Heart left ventricle (tissue), 16 donors: ENCODE measurements at places on chromosomes 16 and 17. TPM values are rescaled to one million over a fixed set of nuclear protein-coding genes. Genes with fewer than 3 reads are reported as not detected.

TBC1D28 gene
- total RNA-seq = not detected

DPEP2NB gene
- total RNA-seq = not detected

TRPV3 gene
- total RNA-seq = 1.1 TPM

ROGDI gene
- 76.4 TPM for total RNA-seq

CD300LB gene
- total RNA-seq = 0.26 TPM

RNF43 gene
- 7.3 TPM for total RNA-seq

CTF1 gene
- 12.8 TPM for total RNA-seq

ACSM5 gene
- total RNA-seq = 0.25 TPM

RAB26 gene
- 0.51 TPM for total RNA-seq

GJD3 gene
- 1.7 TPM for total RNA-seq

LGALS9C gene
- not detected for total RNA-seq

KRTAP4-6 gene
- total RNA-seq = not detected

CHRNE gene
- total RNA-seq = 0.48 TPM

HYDIN gene
- 0.98 TPM for total RNA-seq

TMEM220 gene
- 8.3 TPM for total RNA-seq

- DNase-seq = no peak
Measured at GRCh38 chr17:37465069-37465616, 24.5 kb upstream of the DUSP14 start.

DNA sequence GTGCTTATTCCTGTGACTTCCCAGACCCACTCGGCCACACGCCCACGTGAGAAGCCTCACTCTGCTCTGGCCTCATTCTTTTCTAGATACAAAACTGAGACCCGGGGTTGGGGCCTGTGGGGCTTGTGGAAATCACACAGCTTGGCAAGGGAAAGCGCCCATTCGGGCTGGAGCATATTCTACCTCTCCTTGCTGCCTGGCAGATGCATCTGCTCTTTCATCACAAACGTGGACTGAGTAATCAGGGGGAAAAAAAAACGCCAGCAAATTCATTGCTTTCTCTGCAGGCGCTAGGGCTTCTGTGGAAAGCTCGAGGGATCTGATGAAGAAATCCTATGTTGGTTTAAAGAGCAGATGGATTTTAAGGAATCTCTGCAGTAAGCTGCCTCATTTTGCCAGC, 44.4 kb downstream of the DNAH9 start:
- peak; percentile 37 for DNase-seq

DNA sequence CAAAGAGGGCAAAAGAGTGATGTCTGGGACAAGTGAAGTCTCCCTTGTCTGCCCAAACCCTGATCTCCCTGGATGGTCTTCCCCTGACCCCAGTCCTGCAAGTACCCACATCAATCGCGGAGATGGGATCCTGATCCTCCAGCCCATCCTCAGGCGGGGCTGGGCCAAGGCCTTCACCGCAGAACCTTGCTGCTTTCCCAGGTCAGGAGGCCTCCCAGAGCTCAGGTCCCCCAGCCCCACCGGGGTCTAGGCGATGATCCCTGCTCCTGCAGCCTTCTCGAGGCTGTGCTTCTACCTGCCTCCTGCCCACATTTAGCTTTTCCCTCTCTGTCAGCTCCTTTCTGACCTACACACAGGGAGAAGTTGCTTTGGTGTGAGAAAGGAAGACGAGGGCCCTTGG, 6.3 kb downstream of the SLC12A4 start:
- DNase-seq = no peak

GRCh38 chr17:61770043-61770442, 93.3 kb downstream of the BRIP1 start:
- no peak for DNase-seq

DNA sequence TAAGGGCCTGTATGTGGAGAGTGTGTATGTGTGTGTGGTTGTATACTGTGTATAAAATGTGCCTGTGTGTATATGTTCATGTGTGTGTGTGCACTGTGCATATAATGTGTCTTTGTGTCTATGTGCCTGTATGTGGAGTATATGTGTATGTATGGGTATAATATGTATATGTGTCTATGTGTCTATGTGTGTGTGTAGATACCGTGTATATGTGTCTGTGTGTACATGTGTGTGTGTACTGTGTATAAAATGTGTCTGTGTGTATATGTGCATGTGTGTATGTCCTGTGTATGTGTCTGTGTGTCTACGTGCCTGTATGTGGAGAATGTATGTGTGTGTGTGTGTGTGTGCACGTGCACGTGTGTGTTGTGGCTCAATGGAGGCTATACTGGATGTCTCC, 200.4 kb upstream of the ZFHX3 start:
- no peak for DNase-seq

DNA sequence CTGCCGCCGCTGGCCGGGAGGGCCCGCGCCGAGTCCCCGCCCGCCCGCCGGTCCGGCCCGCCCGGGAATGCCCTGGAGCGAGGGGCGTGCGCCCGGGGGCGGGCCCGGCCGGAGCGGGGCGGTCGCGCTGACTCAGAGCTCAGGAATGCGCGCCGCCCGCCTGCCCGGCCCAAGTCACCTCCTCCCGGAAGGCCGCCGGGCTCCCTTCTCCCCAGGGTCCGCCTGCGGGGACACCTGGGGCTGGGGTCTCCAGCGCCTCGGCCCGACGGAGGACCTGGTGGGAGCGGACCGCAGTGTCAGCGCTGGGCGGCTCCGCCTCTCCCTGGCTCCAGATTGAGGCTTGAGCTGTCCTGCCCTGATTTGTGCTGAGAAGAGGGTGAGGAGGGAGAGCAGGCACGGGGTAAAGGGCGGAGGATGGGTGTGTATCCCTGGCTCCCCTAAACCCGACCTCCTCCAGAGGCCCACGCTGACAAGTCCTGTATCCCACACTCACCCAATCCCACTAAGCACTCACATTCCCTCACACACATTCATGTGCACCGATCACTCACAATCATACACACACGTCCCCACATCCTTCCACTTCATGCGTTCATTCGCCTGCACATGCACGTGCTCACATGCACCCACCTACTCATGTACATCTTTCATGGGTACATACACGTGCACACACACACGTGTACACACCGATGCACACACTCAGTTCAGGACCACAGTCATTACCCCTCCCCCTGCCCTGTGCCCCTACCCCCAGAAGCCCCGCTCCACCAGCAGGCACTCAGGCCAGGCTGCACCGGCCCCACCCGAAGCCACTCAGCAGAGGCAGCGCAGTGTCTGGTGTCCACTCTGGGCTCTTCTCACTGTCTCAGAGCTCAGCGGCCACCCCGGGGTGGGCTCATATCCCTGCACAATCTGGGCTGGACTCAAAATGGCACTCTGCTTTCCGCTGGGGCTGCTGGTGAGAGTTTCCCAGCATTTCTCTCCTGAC, at the start of gene RHBDF1:
RHBDF1 (minus strand) TSS at position 71 of the 988 bp plus-strand sequence. CDS start 7,616 bp downstream, outside the sequence.
- peak; percentile 78 for DNase-seq

GRCh38 chr17:40321961-40322357, 13.0 kb downstream of the RARA start:
- peak; percentile 81 for DNase-seq

GRCh38 chr16:48168075-48168474, 12.3 kb upstream of the ABCC12 start:
- no peak for DNase-seq

GRCh38 chr17:6523809-6524355, 32.5 kb downstream of the PITPNM3 start:
- no peak for DNase-seq

- no peak for DNase-seq
Measured at GRCh38 chr16:25134166-25134700, 22.7 kb downstream of the LCMT1 start.

GRCh38 chr17:63477480-63478440, 899 bp downstream of the ACE start:
- no peak for DNase-seq

- no peak for DNase-seq
Measured at GRCh38 chr17:41437769-41438168, 3.0 kb downstream of the KRT38 start.

DNA sequence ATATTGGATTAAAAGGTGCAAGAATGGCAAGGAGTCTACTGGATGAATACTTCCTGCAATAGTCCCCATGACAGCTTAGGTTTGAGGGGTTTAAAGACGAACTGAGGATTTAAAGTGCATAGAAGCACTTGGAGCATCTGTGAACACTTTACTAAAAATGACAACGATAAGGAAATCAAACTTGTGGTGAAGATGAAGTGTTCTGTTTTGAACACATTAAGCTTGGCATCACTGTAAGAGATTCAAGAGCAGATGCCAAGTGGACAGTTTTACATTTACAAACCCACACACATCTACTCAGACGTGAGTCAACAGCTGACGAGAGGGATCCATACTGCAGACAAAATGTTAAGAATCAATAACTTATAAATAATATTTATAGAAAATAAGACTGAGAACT, 918.7 kb downstream of the CDH11 start:
- DNase-seq = no peak

GRCh38 chr16:13906168-13907089, 13.5 kb upstream of the ERCC4 start:
- no peak for DNase-seq

DNA sequence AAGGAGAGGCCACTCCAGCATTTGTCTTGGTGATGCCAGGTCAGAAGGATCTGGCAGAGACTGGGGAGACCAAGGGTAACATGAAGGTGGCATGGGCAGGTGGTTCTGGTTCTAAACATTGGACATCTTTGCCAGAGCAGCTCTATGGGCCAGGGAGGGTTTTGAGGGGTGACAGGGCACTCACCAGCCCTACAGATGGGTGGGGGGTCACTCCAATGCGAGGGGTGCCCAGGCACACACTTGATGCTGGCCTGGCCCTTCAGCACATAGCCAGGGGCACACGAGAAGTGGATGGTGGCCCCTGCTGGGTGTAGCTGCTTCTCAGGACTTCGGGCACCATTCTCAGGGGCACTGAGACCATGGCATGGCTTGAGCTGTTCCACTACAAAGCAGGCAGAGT, 5.5 kb upstream of the PHF12 start:
- DNase-seq = no peak

DNA sequence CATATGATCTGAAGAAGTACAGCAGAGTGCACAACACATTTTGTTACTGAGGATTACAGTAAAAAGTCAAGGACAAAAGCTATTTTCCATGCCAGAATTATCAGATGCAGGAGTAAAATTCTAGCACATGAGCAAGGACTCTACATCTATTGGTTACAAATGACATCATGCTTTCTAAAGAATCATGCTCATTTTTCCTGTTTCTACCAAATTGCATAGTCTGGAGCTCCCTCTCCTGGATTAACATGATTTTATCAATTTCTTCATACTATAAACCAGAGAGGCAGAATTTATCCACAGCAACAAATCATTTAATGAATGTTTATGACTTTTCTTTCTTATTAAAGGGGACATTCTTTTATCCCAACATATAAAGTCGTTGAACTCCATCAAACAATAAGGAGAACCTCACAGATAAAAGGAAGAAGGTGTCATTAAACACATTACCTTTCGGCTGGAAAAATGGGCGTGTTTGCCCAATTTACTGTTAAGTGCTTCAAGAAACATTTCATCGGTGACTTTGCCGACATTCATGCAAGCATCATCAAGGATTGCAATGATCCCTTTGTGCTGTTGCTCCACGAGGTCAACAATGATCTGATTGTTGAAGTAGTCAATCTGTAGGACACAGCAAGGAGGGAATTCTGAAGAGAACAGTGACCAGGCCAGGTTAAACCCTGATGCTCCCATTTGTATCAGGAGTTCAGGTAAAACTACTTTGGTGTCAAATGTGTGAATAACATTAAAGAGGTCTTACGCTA, 121.7 kb downstream of the MYO1D start:
- DNase-seq = no peak

DNA sequence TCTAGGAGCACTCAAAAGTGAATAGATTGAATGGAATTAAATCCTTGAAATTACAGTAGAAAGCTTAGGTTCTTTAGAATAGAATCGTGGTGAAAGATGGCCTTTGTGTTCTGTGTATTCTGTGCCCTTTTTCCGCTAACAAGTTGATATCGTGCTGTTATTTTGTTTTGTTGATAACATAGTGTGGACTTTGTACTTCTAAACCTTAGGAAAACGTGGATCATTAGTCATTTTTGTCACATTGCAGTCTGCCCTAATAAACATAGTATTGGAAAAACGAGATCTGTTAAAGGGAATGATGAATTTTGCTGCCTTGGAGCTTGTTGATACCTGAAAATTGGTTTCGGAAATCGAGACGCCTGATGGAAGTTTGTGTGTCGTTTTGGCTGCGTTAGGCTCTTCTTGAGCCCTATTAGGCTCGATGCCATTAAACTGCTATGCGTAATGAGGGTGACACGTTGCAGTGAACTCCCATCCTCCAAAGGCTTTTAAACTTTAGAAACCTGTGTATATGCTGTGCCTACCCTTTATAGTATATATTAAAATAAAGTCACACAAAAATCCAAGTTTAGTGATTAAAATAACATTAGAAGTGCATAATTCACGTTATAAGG, 145.7 kb downstream of the PRKCA start:
- DNase-seq = no peak

GRCh38 chr16:368388-369158, 1.8 kb downstream of the MRPL28 start:
- no peak for DNase-seq

GRCh38 chr16:49969091-49970030, 55.7 kb upstream of the CNEP1R1 start:
- DNase-seq = no peak

DNA sequence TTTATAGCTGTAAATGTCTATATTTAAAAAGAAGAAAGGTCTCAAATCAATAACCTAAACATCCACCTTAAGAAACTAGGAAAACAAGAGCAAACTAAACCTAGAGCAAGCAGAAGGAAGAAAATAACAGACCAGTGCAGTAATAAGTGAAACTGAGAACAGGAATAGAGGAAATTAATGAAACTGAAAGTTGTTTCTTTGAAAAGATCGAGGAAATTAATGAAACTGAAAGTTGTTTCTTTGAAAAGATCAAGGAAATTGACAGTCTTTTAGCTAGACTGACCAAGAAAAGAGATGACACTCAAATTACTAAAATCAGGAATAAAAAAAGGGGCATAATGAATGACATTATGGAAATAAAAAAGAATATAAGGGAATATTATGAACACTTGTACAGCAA, 46.4 kb downstream of the SLFN5 start:
- DNase-seq = no peak

DNA sequence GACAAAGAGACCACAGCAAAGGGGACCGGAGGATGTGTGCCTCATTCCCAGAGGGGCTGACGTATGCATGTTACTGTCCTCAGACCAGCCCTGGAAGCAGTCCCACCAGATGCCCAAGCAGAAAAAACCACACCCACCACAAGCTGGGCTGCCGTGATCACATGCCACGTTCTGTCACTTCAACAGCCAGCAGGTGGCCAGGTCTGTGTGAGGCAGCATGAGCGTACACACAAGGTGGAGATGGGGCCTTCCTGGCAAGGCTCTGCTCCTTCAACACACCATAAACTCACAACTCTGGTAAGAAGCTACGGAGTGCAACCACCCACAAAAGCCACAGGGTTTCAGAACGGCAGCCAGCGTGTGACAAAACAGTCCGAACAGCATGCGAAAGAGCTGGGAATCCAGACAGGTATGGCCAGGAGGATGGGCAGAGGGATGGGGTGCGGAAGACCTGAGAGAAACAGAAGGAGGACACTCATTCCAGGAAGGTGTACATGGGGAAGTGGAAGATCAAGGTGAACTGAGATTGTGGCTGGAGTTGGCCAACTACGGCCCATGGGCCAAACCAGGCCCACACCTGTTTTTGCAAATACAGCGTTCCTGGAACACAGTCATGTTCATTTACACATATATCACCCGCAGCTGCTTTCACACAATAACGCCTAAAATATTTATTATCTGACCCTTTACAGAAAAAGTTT, 27.9 kb downstream of the MBTPS1 start:
- DNase-seq = peak; percentile 75
